ENCODE measurements at places on chromosomes 6 and 20.

DNA sequence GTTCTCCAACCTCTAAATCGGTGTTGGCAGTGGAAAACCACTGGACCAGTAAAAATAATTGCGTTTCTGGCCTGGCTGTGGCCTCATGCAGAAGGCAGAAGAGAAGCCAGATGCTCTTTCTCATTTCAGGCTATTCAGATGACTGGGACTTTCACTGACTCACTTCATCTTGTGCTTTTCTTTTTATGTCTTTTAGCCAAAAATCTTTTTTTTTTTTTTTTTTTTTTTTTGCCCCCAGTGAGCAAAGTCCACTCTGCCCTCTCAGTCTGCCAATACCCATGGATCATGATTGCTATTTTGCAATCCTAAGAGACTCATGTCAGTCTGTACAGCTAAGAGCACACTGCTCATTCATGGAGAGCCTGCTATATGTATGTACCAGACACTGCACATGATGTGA, 962.5 kb downstream of the KIF16B start:
- no peak for DNase-seq

GRCh38 chr20:31675828-31676608, 38.3 kb downstream of the COX4I2 start:
- peak; percentile 76 for DNase-seq

GRCh38 chr20:60358101-60358500, 399.9 kb downstream of the CDH26 start:
- DNase-seq, result no peak

- no peak for DNase-seq
Observed at GRCh38 chr6:74197310-74197709, 501.3 kb downstream of the CD109 start.

DNA sequence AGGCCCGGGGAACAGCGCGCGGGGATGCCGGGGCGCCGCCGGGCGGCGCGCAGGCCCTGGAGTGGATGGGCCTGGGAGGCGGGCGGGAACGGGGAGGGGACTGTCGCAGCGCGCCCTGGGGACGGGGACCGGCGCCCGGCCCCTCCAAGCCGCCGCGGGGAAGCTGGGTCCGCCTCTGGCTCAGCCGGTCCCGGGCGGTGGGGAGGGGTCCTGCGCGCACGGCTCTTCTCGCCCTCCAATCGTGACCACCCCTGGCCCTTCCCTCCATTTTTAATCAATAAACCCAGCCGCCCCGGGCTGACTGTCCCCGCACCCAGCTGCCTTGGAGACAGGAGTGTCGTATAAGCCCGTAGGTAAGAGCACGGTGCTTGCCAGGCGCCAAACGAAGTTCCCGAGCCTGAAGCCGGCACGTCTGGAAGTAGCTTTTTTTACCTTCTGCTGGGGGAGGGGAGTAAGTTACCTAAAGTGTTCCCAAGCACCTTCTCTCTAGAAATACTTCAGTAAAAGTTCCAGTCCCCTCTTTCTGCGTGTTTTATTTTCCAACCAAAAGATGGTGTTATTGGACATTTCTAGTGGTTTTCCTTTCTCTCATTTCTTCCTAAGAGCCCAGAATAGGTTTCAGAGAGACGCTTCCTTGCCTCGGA, 780 bp upstream of the TAF4 start:
- peak; percentile 60 for DNase-seq

- DNase-seq, result no peak
Observed at GRCh38 chr6:96450082-96450769, 71.4 kb upstream of the UFL1 start.

DNA sequence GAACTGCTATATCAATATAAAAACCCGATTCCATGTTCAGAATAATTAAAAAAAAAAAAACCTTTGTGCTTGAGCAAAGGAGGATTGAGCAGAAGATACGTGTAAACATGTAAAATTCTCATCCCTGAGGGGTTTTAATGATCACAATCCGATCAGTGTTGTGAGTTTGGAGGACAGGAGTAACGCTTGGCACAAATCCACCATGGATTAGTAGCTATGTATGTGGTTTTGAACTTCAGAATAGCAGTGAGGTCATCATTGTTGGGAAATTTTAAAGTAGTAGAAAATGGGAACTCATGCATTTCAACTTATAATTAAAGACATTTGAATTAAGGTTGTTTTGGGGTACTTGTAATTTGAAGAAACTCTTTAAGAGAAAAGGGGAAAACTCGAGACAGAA, 203.2 kb downstream of the RPS12 start:
- DNase-seq, result no peak
